BE2C (cell line): ENCODE measurements at places on chromosomes 13 and 19.
A peak's percentile ranks its signal among the peaks of the same experiment; 100 is the strongest.

GRCh38 chr19:38395381-38396114 is 7.1 kb downstream of the SPRED3 start:
- no peak for DNase-seq

GRCh38 chr19:14369399-14370168 is 11.7 kb upstream of the ADGRE5 start:
- DNase-seq = no peak

- DNase-seq = no peak
These were observed 423.4 kb downstream of the ITGBL1 start for GRCh38 chr13:101875717-101876393.

DNA sequence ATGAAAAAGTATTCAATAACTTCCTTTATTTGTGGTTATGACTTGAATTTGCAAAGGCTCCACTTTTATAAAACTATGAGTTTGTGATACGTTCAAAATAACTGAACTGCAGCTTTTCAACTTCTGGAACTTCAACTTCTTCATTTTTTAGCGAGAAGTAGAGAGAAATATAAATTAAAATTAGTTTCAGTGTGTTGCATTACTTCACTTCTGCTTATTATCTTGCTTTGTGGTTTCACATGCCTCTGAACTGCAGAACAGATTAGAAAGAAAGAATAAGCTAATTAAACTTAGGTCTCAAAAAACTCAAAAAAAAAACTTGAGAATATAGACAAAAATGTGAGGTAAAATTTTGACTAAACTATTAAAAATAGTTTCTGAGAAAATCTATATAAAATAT is 1073.4 kb downstream of the PCDH17 start:
- no peak for DNase-seq

- no peak for DNase-seq
These were observed 857 bp downstream of the IER2 start for GRCh38 chr19:13150931-13151604.

- peak; percentile 18 for DNase-seq
These were observed 912 bp downstream of the SSC5D start for GRCh38 chr19:55488986-55489710.

- DNase-seq = no peak
These were observed 977 bp downstream of the EPHX3 start for GRCh38 chr19:15231271-15231670.

- no peak for DNase-seq
These were observed 35.8 kb downstream of the UQCRFS1 start for GRCh38 chr19:29176981-29177754.

DNA sequence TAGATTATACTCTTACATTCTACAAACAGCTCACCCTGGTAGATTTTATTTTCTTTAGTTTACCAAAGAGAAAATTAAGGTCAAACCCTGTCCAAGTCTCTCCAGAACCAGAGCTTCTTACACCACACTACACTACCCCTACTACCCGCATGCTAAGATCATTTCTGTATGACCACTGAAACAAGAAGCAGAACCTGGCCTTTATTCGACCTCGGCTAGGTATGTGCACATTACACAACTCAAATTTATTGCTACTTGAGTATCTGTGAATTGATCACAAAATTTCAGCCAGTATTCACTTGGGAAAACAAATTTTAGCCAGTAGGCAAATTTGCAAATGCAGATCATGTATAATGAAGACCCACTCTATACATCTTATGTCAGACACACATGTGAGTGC is 2437.0 kb downstream of the PCDH9 start:
- no peak for DNase-seq

GRCh38 chr19:16061943-16062342 is 14.4 kb upstream of the TPM4 start:
- no peak for DNase-seq

DNA sequence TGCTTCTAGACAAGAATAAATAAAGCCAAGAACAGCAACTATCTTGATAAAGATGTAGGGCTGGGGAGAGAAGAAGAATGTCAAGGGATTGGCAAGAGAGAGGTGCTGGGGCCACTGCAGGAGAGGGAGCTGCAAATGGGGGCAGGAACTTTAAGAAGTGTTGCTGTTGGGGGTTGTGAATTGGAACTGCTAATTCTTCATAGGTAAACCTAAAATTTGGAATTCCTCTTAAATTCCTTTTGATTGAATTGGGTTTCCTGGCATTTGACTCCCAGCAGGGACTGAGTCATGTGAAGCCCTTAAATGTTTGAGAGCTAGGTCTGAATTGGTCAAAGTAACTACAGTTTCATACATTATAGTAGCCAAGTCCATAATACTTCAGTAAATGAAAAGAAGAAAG is 305.6 kb upstream of the TMTC4 start:
- no peak for DNase-seq

DNA sequence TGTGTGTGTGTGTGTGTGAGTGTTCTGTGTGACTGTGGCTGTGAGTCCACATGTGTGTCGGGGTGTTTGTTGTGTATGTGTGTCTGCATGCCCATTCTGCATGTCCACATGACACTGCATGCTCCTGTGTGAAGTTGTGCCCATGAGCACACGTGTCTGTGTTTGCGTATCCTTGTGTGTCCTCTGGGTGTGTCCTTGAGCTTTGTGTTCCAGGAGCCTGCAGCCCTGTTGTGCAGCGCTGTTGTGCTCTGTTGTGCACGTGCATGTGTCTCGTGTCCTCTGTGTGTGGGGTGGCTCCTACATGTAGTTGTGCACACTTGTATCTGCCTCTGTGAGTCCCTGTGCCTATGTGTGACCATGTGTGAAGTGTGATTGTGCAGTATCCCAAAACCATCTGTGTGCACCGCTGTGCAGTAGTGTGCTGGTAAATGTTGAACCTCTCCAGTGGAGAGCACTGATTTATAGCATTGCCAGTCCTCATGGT is 2.2 kb upstream of the ARHGEF18 start:
- DNase-seq = no peak

- no peak for DNase-seq
These were observed 54.4 kb downstream of the MLLT1 start for GRCh38 chr19:6225232-6225865.

- no peak for DNase-seq
These were observed 30.7 kb upstream of the ASF1B start for GRCh38 chr19:14166999-14167575.

DNA sequence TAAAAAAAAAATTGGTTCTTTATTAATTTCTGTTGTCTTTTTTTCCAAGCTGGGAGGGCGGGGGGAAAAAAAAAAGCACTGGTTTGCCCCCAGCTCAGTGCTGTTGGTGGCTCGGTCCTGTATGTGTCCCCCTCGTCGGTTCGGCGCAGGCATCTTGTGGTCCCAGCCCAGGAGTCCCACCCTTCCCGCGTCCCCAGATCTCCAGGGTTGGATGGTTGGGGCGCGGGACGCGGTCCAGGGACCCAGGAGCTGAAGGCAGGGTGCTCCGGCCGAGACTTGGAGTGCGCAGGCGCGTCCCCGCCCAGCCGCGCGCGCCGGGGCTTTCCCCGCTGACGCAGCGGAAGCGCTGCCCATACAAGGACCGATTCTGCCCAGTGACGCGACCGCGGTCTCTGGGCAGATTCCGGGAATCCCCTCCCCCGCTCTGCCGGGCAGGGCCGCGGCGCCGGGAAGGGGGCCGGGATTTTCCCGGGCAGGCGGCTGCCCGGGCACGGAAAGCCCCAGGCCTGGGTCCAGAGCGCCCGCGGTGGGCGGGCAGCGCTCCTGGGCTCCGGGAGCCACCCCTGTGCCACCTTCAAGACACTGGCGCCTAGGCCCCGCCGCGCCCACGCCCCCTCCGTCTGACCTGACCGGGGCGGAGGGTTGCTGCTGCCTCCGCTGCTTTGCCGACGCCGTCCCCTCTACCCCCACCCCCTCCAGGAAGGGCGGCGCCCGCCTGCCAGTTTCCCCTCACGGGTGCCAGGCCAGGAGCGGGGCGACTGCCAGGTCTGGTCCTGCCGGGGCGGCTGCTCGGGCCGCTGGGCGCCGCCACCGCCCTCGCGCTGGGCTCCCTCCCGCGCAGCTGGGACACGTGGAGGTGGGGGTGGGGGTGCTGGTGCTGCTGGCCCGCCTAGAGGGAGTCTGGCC is 2.3 kb downstream of the JUNB start:
- peak; percentile 95 for DNase-seq

- no peak for DNase-seq
These were observed 351.4 kb downstream of the KCNRG start for GRCh38 chr13:50366488-50367174.

GRCh38 chr19:32866061-32866460 is 3.5 kb downstream of the SLC7A9 start:
- DNase-seq = no peak

DNA sequence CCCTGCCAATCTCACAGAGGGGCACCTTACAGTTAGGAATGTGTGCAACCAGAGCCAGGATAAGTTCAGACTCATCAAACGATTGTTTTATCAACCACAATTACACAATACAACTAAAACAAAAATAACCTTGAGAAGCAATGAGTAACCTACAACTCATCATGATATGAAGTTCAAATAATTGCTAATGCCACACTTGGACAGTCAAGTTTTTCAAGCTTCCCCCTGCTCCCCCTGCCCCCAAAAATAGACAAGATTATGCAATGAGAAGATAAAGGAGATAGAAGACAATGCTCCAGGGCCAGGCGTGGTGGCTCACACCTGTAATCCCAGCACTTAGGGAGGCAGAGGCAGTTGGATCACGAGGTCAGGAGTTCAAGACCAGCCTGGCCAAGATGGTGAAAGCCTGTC is 13.6 kb upstream of the KPNA3 start:
- DNase-seq = no peak
